ENCODE measurements at places on chromosomes 6 and 20. TPM values are rescaled to one million over a fixed set of nuclear protein-coding genes. Genes with fewer than 3 reads are reported as not detected.

- DNase-seq = no peak
Measured at GRCh38 chr6:140773276-140773675, 1359.4 kb upstream of the GJE1 start.

DNA sequence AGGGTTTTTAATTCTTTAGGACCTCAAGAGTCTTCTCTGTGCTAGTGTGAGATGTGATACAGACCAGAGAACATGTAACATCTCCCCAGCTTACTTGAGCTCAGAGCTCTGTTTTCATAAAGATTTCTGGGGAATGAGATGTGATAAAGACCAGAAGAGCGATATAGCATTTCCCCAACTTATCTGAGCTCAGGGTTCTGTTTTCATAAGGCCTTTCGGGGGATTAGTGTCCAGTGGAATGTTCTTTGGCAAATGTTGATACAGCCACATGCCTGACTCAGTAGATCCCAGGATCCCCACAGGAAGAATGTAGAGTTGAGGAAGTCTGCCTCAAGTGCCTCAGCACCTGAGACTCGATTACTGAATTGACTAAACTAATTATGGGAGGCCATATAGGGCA, 18.7 kb upstream of the TOP1 start:
- peak; percentile 60 for DNase-seq

- no peak for DNase-seq
Measured at GRCh38 chr6:41659935-41660334, 21.7 kb downstream of the MDFI start.

GRCh38 chr6:148431413-148431812, 88.8 kb downstream of the SASH1 start:
- DNase-seq = no peak

DNA sequence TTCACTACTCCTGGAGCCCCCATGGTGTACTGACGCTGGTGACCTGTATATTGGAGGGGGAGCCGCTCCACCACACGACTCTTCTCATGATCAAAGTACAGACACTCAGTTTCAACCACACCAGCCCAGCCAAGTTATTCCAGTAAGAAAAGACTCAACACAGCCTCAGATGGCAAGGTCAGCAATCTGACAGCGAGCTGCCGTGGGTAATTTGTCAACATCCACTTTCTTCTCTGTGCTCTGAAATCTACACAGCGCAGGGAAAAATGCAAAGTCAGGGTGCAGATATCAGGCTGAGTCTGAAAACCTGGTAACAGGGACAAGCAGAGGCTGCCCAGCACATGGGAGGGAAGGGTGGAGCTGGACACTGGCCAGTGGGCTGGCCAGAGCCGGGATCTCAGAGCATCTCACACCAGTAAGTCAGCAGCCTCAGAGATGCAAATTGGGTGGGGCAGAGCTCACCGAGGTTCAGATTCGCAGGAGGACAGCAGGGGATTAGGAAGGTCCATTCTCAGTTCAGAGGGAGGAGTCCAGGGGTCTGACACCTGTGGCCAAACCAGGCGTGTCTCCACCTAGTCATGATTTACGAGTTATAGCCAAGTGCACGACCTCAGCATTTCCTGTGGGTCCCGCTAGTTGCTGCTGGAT, 44.5 kb upstream of the RPS6KA2 start:
- no peak for DNase-seq

DNA sequence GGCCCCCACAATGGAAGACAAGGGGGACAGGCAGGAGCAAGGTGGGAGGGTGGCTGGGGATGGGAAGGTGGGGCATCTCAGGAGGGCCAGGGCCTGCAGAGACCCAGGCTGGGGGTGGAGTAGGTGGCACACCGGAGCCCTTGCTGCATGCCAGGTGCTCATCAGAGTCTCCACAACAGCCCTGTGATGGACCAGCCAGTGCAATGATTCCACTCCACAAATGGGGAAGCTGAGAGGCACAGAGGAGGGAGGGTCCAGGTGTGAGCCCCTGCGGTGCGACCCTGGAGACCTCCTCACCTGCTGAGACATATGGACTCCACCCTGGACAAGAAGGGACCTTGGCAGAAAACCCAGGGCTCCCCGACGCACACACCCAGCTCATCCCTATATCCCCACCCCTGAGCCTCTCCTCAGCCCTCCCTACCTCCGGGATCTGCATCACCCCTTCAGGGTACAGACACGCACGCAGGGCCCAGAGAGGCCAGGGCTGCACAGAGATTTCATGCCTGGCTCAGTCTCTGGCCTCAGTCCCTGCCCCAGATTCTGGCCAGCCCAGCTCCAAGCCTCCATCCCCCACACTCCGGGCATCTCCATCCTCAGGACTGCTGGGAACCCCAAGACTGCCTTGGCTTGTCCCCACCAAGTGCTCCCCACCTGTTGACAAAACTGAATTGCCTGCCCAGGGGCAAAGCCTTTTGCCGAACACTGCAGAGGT, 7.1 kb upstream of the GRM4 start:
- no peak for DNase-seq

DNA sequence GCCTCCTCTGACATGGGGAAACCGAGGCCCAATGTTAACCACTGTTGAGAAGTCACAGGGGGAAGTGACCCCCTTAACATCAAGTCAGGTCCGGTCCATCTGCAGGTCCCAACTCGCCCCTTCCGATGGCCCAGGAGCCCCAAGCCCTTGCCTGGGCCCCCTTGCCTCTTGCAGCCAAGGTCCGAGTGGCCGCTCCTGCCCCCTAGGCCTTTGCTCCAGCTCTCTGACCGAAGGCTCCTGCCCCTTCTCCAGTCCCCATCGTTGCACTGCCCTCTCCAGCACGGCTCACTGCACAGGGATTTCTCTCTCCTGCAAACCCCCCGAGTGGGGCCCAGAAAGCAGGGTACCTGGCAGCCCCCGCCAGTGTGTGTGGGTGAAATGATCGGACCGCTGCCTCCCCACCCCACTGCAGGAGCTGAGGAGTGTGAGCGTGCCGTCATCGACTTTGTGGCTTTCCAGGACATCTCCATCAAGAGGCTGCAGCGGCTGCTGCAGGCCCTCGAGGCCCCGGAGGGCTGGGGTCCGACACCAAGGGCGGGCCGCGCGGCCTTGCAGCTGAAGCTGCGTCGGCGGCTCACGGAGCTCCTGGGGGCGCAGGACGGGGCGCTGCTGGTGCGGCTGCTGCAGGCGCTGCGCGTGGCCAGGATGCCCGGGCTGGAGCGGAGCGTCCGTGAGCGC, 1.6 kb downstream of the TNFRSF6B start:
- DNase-seq = no peak

GRCh38 chr6:96795481-96795880, 41.8 kb downstream of the GPR63 start:
- DNase-seq = no peak

- no peak for DNase-seq
Measured at GRCh38 chr20:50693001-50693400, 1.7 kb upstream of the RIPOR3 start.

GRCh38 chr6:159311618-159312017, 142.4 kb downstream of the FNDC1 start:
- DNase-seq = no peak

GRCh38 chr20:62797671-62798532, 1.6 kb downstream of the MRGBP start:
- no peak for DNase-seq

DNA sequence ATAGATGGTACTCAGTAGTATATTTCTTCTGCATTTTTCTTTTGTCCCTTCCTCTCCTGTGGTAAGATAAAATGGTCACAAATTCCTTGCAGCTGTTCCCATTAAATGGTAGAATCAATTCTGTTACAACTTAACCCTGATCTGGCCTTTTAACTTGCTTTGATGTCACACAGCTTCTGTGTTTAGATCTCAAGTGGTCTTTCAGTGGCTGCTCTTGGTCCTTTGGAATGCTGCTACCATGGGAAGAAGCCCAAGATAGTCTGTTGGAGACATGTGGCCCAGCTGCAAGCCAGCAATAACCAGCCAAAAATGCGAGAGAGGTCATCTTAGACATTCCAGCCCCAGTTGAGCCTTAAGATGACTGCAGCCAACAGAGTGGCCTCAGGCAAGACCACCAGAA, 429.7 kb downstream of the KIF16B start:
- DNase-seq = no peak

DNA sequence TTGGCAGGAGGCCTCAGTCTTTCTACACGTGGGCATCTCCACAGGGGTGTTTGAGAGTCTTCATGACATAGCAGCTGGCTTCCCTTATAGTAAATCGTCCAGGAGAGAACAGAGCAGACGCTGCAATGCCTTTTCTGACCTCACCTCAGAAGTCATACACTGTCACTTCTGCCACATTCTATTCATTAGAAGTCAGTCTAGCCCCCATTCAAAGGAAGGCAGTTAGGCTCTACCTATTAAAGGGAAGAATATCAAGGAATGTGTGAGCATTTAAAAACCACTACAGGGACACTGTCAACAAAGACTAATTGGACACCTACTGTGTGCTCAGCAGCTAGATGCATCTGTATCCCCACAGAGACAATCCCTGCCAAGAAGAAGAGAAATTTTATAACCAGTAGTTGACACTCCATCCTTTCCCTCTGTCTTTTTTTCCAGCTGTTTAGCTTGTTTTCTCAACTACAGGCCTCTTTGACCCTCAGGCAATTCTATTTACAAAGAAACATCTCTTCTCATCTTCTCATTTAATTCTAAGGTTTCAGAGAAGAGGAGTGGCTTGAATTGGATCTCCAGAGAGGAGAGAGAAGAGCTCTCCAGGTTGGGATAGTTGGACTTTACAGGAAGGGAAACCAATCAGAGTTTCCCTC, 18.6 kb downstream of the ARMC12 start:
- no peak for DNase-seq

DNA sequence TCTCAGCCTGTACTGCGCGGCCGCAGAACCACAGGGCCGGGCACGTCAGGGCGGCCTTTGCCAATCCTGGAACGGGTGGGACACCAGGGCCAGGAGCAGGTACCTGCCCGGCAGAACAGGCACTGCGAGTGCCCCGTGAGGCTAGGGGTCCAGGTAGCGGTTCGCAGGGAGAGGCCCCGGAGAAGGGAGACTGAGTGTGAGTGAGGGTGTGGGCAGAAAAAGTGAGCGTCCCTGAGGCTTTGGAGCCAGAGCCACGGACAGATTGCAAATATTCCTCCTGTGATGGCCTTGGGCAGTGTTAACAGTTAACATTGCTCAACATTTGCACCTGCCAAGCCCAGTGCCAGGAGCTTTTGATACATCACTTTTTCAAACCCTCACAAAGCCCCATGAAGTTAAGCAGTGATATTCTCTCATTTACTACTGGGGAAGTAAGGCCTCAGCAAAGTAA, 491 bp downstream of the GNMT start:
- peak; percentile 52 for DNase-seq

- DNase-seq = peak; percentile 24
Measured at GRCh38 chr6:62891065-62891647, 320.1 kb upstream of the FKBP1C start.

DNA sequence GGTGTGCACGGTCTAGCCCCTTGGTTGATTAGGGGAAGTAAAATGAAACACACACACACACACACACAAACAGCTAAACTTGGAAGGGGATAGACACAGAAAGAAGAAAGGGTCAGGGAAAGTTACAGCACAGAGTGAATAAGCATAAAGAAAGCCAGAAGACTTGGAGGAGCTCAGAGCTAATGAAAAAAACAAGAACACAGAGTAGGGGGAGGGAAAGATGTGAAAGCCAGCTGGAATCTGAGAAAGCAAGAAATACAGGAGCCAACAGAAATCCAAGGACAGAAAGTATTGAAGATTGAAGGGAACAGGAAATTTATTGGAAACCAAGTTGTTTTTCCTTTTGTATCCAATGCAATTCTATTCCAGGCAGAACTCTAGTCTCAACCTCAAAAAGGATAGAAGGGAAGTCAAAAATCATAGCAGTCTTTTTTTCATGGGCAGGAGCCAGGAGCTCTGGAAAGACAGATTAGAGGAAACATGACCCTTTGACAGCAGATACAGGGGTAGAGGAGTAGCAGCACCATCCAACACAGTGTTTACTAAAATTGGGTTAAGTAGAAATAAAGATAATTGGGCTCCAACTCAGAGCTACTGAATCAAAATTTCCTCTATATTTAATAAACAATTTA, 10.1 kb downstream of the HMGCLL1 start:
- DNase-seq = no peak

- no peak for DNase-seq
Measured at GRCh38 chr6:126957721-126958120, 160.8 kb upstream of the RSPO3 start.

- DNase-seq = peak; percentile 9
Measured at GRCh38 chr6:106309766-106310373, 15.7 kb downstream of the ATG5 start.

GRCh38 chr20:37081717-37082289, 14.0 kb downstream of the RBL1 start:
- no peak for DNase-seq

DNA sequence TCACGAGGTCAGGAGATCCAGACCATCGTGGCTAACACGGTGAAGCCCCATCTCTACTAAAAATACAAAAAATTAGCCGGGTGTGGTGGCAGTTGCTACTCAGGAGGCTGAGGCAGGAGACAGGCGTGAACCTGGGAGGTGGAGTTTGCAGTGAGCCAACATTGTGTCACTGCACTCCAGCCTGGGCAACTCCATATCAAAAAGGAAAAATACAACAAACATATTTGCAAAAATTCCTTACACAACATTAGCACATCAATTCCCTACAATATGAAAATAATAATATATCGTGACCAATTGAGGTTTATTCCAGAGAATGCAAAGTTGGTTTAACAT, 38.8 kb upstream of the PLEKHG1 start:
- DNase-seq = no peak

DNA sequence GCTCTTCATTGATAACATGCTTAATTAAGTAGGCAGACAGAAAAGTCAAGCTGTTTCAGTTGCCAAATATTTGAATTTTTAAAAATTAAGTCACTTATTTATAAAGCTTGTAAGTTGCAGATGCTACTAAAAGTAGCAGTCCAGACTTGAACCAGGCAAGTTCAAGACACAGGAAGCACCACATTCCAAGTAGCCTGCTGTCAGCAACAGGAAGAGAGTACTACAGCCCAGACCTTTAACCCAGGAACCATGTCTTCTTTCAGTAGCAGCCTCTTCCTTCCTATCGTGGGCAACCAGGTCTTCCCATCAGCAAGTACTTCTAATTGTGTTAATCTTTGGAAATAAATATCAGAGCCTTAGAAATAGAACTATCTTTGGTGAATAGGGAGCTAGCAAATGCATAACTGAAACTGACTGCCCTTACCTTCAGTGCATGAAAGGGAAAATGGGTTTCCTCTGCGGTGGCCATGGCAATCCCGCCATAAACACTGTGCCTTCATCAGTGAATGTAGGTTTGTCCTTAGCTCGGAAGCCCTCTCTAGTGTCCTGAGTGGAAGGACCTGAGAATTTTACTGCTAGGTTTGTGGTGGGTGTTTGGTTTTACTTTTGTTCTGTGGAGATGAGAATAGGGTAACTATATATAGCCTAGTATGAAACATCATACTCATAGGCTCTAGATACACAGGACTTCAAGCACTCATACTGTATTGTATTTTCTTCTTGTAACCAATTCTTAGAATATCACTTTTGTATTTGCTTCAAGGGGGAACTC, 95.6 kb downstream of the SYCP2 start:
- no peak for DNase-seq

Gene ZC3H12D
- 2.7 TPM for total RNA-seq

Gene SLC17A3
- total RNA-seq = 0.09 TPM

Gene THBD
- not detected for total RNA-seq

Gene KATNA1
- total RNA-seq = 25.3 TPM

Gene LAMA5
- 44.7 TPM for total RNA-seq

Gene TMEM74B
- total RNA-seq = 4.7 TPM

Gene SLC25A27
- 0.32 TPM for total RNA-seq

Gene ACAT2
- total RNA-seq = 534 TPM

Gene SOX18
- total RNA-seq = 1.3 TPM

Gene TCF21
- total RNA-seq = not detected

Gene ACTR5
- 20.5 TPM for total RNA-seq

Gene METTL24
- total RNA-seq = not detected

Gene PROKR2
- not detected for total RNA-seq

Data from HepG2 (cell line).